ENCODE measurements at places on chromosomes 3 and 15.

DNA sequence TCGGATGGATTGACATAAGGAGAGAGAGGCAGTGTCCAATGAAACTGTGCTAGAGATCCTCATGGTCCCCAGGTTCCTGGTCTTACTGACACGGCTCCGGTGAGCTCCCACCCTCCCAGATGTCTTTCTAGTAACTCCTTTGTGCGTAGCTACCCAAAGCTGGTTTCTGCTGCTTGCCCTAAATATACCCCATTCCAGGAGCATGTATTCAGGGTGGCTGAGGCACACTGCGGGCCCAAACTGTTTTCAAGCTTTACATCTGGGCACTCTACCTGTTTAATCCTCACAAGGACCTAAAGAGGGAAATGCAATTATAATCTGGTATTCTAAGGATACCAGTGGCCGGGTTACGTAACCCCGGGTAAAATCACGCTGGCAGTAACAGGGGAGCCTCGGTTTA, 161.2 kb upstream of the NSMCE3 start:
- DNase-seq: no peak

DNA sequence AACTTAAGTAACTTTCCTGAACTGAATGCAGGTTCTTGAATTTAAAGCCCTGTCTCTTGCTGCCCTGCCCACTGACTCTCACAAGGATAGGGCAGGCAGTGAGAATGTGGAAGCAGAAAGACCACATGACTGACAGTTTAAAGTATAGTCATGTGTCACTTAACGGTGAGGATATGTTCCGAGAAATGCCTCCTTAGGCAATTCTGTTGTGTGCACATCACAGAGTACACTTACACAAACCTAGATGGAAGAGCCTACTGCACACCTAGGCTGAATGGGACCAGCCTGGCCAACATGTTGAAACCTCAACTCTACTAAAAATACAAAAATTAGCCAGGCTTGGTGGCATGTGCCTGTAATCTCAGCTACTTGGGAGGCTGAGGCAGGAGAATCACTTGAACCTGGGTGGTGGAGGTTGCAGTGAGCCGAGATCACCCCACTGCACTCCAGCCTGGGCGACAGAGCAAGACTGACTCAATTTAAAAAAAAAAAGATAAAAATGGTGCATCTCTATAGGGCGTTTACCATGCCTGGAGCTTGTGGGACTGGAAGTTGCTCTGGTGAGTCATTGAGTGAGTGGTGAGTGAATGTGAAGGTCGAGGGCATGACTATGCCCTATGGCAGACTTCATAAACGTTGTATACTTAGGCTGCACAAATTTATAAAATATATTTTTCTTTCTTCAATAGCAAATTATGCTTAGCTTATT, 18.9 kb upstream of the COPG1 start:
- peak; percentile 66 for DNase-seq

DNA sequence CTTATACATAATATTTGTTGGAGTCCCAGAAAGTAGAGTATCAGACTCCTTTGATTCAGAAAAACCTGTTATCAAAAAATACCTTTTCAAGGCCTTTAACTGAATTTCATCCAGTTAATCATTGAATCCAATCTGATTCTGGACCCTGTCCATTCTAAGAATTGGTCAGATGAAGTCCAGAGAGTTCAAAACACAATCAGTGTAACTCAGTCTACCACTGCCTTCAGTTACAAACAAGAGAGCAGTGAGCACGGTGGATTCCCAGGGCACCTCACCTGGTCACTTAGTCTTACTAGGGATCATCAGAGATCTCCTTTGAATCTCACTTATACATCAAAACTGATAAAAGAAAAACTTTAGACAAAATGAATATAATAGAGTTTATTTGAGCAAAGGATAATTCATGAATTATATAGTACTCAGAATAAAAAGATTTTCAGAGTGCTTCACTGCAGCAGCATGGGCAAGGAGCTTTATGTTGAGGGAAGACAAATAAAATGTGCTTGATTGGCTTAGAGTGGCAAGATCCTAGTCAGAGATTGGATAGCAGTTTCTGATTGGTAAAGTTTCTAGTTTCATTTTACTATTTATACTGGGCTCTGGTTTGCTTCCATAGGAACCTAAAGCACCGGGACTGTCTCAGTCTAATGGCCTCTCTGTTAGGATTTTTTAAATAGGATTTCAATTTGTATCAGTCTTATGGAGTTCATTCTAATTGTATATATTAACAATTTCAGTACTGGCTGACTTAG, 474.9 kb upstream of the GOLIM4 start:
- no peak for DNase-seq

- no peak for DNase-seq
Measured at GRCh38 chr3:139473155-139473771, 3.1 kb downstream of the RBP2 start.

DNA sequence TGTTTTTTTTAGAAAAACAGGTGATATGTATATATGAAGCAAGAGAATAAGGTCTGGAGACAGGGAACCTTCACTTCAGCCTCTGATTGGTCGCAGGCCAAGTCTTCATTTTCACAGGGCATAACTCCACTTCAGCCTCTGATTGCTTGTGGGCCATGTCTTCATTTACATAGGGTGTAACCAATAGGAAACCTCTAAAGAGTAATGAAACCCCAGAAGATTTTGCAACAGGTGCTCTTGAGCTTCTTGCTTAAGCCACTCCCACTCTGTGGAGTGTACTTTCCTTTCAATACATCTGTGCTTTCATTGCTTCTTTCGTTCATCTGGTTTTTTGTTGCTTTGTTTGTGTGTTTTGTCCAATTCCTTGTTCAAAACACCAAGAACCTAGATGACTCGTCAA, 22.6 kb upstream of the SCG3 start:
- DNase-seq: no peak

DNA sequence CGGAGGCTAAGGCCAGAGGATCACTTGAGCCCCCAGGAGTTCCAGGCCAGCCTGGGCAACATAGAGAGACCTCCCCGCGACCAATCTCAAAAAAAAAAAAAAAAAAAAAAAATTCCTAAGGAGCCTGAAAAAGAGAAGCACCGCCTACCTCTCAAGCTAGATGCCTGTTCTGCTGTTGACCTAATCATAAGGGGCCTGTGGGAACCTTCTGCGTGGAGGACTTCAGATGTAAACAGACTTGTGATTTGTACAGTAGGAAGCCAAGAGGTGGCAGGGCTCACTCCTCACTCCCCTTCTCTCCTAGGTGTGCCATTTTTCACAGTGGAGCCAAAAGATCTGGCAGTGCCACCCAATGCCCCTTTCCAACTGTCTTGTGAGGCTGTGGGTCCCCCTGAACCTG, 3.2 kb downstream of the TYRO3 start:
- DNase-seq: no peak

DNA sequence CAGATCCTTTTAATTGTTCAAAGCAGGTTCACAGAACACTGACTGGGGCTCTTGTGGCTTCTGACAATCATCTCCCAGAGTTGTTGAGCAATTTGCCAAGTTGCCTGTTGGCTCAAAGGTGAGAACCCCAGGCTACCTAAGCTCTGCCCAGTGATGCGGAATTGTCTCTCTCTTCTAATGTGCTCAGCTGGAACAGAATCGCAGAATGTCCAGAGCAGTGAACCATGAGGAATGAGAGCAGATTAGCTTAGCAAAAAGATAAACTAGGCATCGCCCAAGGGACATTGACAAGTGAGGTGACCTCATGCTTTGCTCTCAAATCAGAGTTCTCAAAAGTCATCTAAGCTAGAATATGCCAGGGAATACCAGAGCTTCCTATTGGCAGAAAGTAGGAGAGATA, 148.1 kb downstream of the WDR76 start:
- DNase-seq: no peak

- no peak for DNase-seq
Measured at GRCh38 chr3:61783993-61784718, 222.8 kb downstream of the PTPRG start.

GRCh38 chr3:45188719-45189659, 37.1 kb downstream of the TMEM158 start:
- no peak for DNase-seq

DNA sequence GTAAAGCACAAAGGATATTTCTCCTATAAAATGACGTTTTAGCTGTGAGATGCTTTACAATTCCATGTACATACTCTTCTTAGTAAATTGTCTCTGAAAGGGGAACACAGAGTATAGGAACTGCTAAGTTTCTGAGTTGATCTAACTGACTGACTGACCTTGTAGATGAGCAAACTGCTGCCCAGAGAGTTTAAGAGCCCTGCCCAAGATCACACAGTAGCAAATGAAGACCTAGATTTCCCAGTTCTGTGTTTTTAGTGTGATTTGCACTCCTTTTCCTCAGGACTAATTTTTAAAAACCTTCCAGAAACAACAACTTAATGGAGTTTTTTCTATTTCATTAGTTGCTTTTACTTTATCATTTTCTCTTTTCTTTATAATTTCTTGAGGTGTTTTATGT, 247.7 kb downstream of the PDCD6IP start:
- no peak for DNase-seq

- no peak for DNase-seq
Measured at GRCh38 chr15:57509126-57509525, 82.6 kb upstream of the MYZAP start.

DNA sequence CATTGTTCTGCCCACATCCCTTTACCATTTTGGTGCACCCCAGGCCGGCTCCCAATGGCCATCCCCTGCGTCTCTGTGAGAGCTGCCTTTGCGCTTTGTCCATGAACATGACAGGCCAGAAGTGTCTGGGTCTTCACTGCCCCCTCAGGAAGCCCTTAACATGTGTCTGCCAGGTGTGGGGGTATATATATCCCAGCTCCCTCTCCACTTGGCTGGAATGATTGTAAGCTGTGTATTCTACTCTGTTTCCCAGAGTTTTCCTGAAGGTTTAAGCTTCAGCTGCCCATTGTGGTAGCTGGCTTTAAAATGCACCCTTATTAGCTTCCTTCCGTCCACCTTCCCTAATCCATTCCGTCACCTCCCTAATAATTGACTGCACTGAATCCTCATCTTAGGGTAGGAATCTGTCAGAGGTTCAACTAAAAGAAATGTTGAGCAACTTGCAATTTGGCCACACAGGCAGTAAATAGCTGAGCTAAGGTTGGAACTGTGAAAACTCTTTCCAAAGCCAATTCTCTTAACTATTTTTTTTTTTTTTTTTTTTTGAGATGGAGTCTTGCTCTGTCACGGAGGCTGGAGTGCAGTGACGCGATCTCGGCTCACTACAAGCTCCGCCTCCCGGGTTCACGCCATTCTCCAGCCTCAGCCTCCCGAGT, 30.4 kb upstream of the UBE2E1 start:
- DNase-seq: no peak

DNA sequence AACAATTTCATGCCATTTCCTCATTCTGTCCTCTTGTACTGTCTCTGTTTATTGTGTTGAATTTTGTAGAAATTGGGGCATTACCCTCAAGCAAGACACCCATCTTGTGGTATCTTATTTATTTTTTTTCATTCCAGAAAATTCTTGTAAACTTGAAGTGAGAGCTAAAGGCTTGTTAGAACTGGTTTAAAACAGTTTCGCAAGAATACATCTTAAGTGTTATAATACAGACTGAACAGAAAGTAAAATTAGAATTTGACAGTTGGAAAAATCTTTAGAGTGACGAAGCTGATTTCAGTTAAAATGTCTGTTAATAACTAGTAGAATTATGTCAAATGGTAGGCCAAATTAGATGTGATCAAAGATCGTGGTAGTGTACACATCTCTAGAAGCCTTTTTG, 26.9 kb downstream of the RNF13 start:
- no peak for DNase-seq

- no peak for DNase-seq
Measured at GRCh38 chr3:126499401-126499800, 18.2 kb downstream of the UROC1 start.

GRCh38 chr15:42726114-42726513, 10.8 kb downstream of the CDAN1 start:
- DNase-seq: no peak

- DNase-seq: no peak
Measured at GRCh38 chr3:47348411-47349154, 32.2 kb upstream of the PTPN23 start.

DNA sequence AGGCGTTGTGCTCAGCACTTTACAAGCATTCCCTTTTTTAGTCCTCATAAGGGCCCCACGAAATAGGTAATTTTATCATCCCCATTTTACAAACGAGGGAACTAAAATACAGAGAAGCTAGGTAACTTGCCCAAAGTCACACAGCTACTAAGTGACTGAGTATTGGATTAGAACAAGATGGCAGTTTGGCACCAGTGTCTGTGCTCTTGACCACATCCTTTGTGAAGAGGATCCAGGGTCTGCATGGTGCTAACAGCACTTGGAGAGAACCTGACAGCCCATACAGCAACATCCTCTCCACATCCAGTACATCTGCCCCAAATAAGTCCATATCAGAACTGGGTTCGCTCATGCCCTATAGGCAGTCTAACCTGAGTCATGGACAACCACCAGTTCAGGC, 21.8 kb upstream of the DAPK2 start:
- DNase-seq: no peak

- DNase-seq: no peak
Measured at GRCh38 chr3:157094751-157095480, 65.0 kb downstream of the CCNL1 start.

DNA sequence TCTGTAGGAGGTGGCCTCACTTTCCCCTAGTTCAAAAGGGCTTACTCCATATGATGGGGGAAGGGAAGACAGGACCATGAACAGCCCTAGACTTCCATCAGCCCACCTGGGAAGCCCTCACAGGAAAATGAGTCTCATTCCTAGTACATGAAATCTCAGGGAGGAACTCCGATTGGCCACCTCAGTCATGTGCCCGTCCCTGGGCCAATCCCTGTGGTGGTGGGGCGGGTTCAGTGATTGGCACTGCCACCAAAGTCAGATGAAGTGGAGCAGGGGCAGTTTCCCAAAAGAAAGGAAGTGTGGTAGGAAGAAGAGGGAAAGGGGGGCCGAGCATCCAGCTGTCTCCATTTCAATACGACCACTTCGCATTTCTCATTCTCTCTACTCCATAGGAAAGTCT, 25.9 kb upstream of the GP9 start:
- DNase-seq: no peak

GRCh38 chr15:96766366-96766765, 435.9 kb downstream of the NR2F2 start:
- DNase-seq: no peak

DNA sequence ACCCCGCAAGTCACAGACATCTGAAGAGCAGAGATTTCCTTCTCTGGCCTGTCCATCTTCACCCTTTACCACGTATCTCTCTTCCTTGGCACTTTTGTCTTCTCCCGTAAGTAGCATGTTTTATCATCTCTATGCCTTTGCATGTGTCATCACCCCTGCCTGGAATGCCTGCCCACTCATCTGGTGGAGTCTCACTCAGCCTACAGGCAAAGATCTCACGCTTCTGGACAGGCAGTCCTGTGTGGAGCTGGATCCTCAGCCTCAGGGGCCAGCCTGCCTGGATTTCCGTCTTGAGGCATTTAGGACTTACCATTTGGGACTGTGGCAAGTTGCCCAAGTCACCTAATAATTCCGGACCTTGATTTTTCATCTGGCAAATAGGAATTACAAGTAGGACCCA, 114.3 kb upstream of the CACNA2D3 start:
- DNase-seq: no peak
